ENCODE measurements at places on chromosomes 11 and 22.

DNA sequence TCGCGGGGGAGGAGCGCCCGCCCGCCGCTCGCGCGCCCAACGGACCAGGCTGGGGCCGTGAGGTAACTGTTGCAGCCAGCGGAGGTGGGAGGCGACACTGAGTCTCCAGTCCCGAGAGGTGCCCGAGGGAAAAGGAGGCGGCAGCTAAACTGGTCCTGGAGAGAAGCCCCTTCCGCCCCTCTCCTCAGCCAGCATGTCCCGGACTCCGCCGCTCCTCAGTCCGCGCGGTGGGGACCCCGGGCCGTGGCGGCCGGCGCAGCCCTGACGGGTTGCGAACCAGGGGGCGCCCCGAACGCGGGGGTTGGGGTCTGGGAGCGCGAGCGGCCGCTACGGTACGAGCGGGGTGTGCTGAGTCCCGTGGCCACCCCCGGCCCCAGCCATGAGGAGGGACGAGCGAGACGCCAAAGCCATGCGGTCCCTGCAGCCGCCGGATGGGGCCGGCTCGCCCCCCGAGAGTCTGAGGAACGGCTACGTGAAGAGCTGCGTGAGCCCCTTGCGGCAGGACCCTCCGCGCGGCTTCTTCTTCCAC is at the start of gene PDE3B:
Gene PDE3B, plus strand, starts transcription at position 108 of the 529 bp plus-strand sequence. Its CDS starts 272 bp downstream, at position 380.
- DNase-seq, result peak; percentile 62

- DNase-seq, result no peak
Measured at GRCh38 chr11:112165049-112165448, 1.2 kb upstream of the IL18 start.

GRCh38 chr11:66850588-66851238 is 6.2 kb upstream of the LRFN4 start:
- DNase-seq, result no peak

GRCh38 chr11:2995893-2996554 is 3.9 kb upstream of the NAP1L4 start:
- DNase-seq, result no peak

DNA sequence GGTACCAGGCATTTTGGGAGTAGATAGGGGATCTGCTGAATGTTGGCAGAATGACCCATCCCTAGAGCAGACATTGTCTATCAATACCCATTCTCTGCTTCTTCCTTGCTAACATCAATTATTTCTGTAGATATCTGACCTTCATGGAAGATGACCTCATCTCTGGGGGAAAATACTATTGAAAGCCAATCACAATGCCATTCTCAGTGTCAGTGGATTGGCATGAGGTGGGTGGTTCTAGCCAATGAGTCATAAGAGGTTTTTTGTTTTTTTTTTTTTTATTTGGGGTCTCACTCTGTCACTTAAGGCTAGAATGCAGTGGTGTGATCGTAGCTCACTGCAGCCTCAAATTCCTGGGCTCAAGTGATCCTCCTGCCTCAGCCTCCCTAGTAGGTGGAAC is 42.5 kb downstream of the SNX19 start:
- DNase-seq, result no peak

DNA sequence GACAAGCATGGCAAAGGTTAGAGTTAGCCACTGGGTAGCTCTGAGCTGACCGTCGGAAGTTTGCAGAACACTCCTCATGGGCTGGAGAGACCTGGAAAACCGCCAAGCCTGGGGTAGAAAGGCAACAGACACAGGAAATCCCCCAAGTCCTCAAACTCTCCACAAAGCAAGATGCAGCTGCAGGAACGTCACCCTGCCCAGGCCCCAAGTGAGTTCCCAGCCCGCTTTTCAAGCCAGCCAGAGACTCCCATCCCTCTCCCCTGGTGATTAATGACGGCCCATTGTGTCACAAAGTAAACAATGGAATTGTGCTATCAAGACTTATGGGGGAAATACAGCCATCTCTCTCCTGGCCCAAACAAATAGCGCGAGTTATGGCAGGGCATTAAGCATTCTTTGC is 633.0 kb downstream of the TBC1D22A start:
- DNase-seq, result no peak

- no peak for DNase-seq
Measured at GRCh38 chr11:20731676-20732215, 62.4 kb downstream of the NELL1 start.

DNA sequence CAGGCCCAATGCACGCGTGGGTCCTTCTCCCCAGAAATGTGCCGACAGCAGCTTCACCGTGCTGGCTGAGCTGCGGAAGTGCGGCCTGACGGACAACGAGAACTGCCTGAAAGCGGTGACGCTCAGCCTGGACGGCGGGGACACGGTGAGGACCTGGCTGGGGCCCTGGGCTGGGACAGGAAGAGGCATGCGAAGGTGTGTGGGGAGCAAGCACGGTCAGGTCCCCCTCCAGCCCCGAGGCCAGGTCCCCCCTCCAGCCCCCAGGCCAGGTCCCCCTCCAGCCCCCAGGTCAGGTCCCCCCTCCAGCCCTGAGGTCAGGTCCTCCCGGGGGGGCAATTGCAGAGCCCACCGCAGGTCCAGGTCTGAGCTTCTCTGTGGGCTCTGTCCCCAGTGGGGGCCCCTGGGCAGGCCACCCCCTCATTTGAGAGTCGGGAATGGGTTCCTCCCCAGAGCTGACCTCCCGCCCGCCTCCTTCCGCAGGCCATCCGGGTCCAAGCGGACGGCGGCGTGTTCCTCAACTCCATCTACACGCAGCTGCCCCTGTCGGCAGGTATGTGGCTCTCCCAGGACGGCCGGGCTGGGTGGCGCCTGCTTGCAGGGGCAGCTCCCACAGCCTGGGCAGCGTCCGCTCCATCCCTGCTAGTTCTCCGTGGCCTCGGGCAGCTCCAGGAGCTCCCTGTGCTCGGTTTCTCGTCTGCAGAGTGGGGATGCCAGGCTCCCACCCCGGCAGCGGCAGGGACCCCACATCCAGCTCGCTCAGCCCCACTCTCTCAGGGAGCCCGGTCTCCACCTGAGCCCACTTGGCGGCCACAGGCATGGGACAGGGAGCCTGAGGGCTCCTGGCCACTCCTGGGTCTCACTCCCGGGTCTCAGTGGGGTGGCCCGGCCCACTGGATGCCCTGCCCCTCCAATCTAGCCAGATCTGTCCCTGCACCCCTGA is 7.9 kb downstream of the MUC5B start:
- DNase-seq, result no peak

DNA sequence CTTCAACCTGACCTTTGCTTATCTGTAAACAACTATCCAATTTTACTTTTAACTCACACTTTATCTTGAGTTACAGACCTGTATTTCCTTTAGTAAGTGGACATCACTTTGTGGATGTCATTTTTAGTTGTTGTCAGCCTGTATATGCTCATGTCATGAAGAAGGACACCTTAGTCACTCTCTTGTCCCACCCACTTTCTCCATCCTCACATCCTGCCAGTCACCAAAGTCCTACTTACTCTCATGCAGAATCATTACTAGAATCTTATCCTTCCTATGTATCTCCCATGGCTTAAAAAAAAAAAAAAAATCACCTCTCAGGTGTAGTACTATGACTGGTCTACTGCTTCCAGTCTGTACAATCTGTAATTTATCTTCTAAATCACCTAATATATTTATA is 43.3 kb downstream of the SESN3 start:
- DNase-seq, result no peak

DNA sequence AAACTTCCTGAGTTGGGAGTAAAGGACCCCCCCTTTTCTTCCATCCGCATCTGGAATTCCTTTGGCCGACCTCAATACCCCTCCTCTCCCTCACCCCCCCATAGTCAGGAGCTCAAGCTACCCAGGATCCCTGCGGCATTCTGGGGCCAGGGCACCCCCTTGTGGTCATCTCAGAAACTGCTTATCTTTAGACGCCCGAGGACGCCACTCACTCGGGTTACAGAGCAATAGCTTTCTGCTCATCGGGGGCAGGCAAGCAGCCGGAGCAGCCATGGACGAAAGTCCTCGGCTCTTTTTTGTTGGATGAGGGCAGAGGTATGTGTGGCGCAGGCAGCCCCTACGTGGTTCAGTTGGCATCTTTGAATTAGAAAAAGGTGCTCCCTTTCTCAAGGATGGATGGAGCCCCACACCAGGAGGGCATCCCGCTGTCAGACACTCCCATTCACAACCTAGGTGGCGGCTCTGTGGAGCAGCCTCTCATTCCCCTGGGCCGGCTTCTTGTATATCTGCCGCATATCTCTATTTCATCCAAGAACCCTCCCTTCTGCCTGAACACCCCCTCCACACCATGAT is 2.3 kb downstream of the C1QTNF5 start:
- peak; percentile 69 for DNase-seq

- no peak for DNase-seq
Measured at GRCh38 chr11:114138411-114138810, 78.9 kb downstream of the ZBTB16 start.

- DNase-seq, result no peak
Measured at GRCh38 chr22:48398181-48398905, 1429.3 kb downstream of the BRD1 start.

DNA sequence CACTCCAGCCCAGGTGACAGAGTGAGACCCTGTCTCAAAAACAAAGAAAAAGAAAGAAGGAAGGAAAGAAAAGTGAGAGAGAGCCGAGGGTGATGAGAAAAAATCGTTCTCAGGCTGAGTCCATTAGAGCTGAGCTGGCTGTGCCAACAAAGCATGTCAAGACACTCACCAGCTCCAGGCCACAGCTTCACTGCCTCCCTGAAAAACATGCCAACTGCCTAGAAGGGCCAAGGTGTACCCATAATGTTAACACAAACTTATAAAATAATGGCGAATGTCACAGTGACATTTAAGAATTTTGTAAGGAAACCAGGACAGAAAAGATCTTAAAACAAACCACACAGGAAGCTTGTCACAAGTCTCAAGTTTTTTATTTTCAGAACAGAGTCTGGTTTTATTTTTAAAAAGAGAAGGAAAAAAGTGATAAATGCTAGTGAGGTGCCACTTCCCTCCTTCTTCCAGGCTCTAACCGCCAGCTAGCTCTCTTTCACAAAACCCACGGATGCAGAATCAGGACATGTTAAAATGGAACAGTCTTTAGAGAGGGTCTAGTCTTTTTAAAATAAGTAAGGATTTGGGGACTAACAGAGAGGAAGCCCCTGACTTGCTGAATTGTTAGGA is 5.1 kb downstream of the TMEM121B start:
- no peak for DNase-seq

DNA sequence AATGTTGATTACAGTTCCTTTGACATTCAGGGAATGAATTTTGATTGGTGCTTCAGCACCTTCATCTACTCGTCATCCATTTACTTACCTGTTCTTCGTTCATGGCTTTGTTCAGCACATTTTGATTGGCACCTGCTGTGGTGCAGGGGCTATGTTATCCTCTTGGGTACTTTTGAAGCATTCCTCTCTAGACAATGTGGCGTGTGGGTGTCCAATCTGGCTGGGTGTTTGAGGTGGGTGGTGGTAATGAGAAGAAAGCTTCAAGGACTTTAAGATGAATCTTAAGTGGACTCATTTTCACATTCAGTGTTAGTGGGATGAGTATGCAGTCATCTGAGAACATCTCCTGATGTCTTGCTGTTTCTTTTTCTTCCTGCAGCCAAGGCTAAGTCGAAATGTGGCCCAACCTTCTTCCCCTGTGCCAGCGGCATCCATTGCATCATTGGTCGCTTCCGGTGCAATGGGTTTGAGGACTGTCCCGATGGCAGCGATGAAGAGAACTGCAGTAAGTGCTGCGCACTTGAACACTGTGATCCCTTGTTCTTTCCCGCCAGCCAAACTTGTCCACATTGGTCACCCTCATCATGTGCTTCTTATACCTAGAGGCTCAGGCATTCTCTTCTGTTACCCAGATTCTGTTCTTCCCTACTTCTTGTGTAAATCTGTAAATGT is 137.5 kb downstream of the LDLRAD3 start:
- DNase-seq, result peak; percentile 42

DNA sequence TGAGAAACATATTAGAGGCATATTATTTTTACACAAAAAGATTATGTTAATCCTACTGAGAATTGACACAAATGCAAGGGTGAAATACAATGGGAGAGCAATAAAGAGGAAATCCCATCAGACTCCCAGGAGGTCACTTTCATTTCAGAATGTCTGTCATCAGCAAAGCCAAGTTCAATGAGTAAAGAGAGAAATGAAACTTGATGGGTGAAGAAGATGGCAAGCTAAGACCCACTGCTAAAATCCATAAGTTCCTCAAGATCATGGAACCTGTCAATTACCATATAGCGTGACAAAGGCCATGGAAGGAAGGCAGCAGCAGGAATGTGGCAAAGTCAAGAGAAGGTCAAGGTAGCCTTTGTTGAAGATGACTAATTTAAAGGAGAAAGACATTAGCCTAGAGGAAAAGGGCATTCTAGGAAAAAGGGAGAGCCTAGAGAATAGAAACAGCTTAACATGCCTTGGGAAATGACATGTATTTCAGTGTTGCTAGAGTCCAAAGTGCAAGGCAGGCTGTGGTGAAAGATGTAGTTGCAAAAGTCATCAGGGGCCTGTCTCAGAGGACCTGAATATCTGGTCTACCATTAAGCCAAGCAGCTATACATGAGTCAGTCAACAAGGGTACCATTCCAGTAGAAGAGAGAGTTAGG is 43.1 kb downstream of the FAM168A start:
- DNase-seq, result no peak

DNA sequence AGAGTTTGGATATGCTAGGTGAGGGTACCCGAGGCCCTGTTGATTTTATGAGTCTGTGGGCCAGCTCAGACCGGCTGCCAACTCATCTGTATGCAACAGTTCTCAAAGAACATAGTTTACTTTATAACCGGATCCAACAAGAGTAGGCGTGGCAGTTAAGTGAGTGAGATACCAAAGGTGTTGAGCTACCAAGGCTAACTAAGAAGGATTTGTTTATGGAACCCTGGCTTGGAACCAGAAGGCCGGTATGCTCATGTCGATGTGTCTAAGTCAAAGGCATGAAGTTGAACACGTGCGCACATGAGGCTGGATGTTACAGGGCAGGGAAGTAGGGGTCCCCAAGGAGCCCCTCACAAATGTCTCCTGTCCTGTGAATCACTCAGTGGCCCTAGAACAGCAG is at the start of gene KCNJ1:
Gene KCNJ1, minus strand, starts transcription at position 20 of the 400 bp plus-strand sequence. CDS start 27,053 bp downstream, outside the sequence.
- no peak for DNase-seq

DNA sequence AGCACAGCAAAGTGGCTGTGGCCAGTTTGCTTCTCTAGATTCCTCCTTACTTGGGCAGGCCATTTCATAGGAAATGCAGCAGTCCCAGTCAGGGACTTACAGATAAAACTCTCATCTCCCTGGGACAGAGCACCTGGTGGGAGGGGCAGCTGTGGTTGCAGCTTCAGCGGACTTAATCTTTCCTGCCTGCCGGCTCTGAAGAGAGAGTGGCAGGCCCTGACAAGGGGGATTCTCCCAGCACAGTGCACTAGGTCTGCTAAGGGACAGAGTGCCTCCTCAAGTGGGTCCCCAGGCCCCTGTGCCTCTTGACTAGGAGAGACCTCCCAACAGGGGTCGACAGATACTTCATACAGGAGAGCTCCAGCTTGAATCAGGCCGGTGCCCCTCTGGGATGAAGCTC is 1649.1 kb downstream of the LRRC4C start:
- DNase-seq, result no peak

DNA sequence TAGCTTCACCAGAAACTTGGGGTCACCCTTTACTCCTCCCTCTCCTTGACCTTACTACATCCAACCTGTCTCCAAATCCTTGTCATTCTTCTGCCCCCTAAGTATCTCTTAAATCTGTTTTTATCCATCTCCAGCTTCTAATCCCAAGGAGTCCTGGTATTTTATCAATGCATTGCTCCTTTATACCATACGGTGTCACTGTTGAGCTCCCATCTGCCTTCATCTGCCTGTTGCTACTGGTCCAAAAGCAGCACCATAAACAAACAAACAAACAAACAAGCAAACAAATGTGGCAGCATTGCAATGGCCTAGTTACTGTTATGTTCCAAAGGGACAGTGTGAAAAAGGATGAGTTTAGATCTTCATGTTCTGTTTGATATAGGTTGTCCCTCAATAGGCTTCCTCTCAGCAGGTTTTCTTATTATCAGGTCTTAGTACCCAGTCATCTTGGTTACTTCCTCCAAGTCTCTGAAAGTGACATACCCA is 34.2 kb downstream of the DNHD1 start:
- no peak for DNase-seq
